ENCODE measurements at places on chromosomes 11 and 22. TPM values are rescaled to one million over a fixed set of nuclear protein-coding genes. Genes with fewer than 3 reads are reported as not detected.

- DNase-seq = no peak
- no peaks in the 10 kb centered on the region for H3K27me3 ChIP-seq
- H3K4me1 ChIP-seq = no peaks in the 10 kb centered on the region
These were observed 420.7 kb upstream of the CADM1 start for GRCh38 chr11:115924744-115925567.

- no peaks in the 10 kb centered on the region for H3K4me1 ChIP-seq
- no peak overlapping the region for H3K4me3 ChIP-seq
- no peaks in the 10 kb centered on the region for H3K36me3 ChIP-seq
- DNase-seq = no peak
- H3K27me3 ChIP-seq = no peaks in the 10 kb centered on the region
- no peak overlapping the region for H3K27ac ChIP-seq
These were observed 77.2 kb downstream of the MORC2 start for GRCh38 chr22:30891443-30891755.

GRCh38 chr22:37326726-37327125 is 44.4 kb downstream of the CYTH4 start:
- peaks cover 41% of the 10 kb centered on the region for H3K4me1 ChIP-seq
- no peak for DNase-seq
- H3K36me3 ChIP-seq = no peaks in the 10 kb centered on the region
- peaks cover 5% of the 10 kb centered on the region for H3K27me3 ChIP-seq
- no peak overlapping the region for H3K4me3 ChIP-seq

DNA sequence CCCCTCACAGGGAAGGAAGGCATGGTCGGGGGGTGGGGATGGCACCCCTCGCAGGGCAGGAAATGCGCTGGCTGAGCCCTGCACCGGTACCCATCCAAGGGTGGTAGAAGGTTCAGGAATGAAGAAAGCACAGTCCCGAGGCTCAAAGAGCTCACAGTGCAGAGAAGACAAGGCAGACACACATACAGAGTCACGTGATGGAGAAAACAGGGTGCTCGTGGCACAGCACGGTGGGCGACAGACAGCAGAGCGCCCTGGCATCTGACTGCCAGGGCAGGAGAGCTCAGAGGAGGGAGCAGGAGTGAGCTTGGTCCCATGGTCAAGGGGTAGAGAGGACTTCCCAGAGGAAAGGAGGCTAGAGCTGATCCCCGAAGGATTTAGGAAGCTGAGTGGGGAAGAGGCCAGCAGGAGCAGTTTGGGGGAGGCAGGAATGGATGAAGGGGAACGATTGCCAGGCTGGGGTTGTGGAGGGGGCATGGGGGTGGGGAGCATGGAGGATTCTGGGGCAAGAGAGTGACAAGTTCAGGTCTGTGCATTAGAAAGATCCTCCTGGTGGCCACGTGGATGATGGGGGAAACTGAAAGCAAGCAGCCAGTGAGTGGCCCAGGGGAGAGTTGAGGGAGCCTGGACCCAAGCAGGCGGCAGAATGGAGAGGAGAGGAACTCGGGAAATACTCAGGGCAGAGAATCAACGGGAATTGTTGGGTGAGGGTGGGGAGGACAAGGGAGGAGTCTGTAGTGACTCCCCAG is 43.9 kb downstream of the PDE2A start:
- DNase-seq = no peak
- H3K4me3 ChIP-seq = no peak overlapping the region
- H3K27me3 ChIP-seq = no peaks in the 10 kb centered on the region
- H3K4me1 ChIP-seq = peaks cover 46% of the 10 kb centered on the region

The DDX25 gene
- total RNA-seq = not detected

GRCh38 chr11:68657021-68657780 is 27.1 kb upstream of the GAL start:
- H3K27me3 ChIP-seq = no peaks in the 10 kb centered on the region
- H3K4me1 ChIP-seq = peaks cover 4% of the 10 kb centered on the region
- no peak overlapping the region for H3K27ac ChIP-seq
- no peak overlapping the region for H3K4me3 ChIP-seq
- no peaks in the 10 kb centered on the region for H3K36me3 ChIP-seq
- no peak for DNase-seq

- H3K4me3 ChIP-seq = no peak overlapping the region
- no peaks in the 10 kb centered on the region for H3K36me3 ChIP-seq
- H3K27me3 ChIP-seq = no peaks in the 10 kb centered on the region
- H3K4me1 ChIP-seq = no peaks in the 10 kb centered on the region
- DNase-seq = peak; percentile 38
These were observed 8.7 kb downstream of the SPTBN2 start for GRCh38 chr11:66720223-66720898.

The ART1 gene
- total RNA-seq = not detected

DNA sequence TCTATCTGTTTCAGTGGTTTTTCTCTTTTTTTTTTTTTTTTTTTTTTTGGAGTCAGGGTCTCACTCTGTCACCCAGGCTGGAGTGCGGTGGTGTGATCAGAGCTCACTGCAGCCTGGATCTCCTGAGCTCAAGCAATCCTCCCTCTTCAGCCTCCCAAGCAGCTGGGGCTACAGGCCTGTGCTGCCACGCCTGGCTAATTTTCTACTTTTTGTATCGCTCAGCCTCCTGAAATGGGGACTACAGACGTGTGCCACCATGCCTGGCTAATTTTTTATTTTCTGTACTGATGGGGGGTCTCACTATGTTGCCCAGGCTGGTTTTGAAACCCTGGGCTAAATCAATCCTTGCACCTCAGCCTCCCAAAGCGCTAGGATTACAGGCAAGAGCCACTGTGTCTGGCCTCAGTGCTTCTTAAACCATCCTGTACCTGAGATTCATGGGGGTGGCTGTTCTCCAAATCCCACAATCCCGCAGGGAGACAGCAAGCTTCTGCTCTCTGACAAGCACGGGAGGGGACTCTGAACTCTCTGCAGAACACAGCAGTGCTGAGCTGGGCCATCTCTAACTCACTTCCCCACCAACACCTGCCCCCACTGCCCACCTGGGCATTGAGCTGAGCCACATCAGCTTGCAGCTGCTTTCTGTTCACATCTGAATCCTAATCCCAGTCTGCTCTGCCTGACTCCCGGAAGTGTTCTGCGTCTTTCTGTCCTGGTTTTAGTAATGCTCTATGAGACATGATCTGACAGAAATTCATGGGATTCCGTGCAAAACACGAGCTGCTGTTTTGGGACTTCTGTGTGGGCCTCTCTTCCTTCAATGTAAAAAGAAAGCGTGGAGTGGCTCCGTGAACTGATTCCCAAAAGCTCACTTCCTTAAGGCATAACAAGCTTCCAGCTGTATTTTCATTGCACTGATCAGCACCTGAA is 400.0 kb downstream of the LARGE1 start:
- DNase-seq = no peak
- H3K36me3 ChIP-seq = no peaks in the 10 kb centered on the region
- H3K4me3 ChIP-seq = no peak overlapping the region

GRCh38 chr11:45964911-45965389 is 42.5 kb downstream of the LARGE2 start:
- no peaks in the 10 kb centered on the region for H3K4me1 ChIP-seq
- H3K36me3 ChIP-seq = no peaks in the 10 kb centered on the region
- no peaks in the 10 kb centered on the region for H3K27me3 ChIP-seq
- H3K27ac ChIP-seq = no peak overlapping the region

DNA sequence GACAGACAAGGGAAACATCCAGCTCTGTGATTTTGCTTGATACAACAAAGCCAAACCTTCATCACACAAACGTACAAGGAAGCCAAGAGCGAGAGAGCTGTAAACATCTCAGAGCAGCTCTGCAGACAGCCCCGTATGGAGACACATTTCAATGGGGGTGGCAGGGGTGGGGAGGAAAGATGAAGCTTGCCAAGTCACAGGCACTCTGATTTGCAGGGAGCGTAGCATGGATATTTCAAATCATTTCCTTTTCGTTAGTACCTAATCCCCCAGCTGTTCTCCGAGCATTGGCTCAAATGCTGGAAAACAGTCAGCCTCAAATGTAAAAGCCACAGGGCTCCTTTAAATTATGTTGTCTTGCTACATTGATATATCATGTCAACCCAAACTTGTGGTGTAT is 458.9 kb upstream of the CADM1 start:
- DNase-seq = no peak
- no peak overlapping the region for H3K27ac ChIP-seq
- H3K4me1 ChIP-seq = no peaks in the 10 kb centered on the region
- H3K27me3 ChIP-seq = no peaks in the 10 kb centered on the region
- no peak overlapping the region for H3K4me3 ChIP-seq
